ENCODE measurements at places on chromosomes 12 and 14. TPM values are rescaled to one million over a fixed set of nuclear protein-coding genes. Genes with fewer than 3 reads are reported as not detected.

- DNase-seq, result no peak
Observed at GRCh38 chr14:91987192-91987591, 39.7 kb upstream of the FBLN5 start.

The GZMH gene
- total RNA-seq, result not detected

The ANKS1B gene
- total RNA-seq, result 1.2 TPM

- no peak for DNase-seq
Observed at GRCh38 chr14:36320897-36321381, 502 bp upstream of the MBIP start.

DNA sequence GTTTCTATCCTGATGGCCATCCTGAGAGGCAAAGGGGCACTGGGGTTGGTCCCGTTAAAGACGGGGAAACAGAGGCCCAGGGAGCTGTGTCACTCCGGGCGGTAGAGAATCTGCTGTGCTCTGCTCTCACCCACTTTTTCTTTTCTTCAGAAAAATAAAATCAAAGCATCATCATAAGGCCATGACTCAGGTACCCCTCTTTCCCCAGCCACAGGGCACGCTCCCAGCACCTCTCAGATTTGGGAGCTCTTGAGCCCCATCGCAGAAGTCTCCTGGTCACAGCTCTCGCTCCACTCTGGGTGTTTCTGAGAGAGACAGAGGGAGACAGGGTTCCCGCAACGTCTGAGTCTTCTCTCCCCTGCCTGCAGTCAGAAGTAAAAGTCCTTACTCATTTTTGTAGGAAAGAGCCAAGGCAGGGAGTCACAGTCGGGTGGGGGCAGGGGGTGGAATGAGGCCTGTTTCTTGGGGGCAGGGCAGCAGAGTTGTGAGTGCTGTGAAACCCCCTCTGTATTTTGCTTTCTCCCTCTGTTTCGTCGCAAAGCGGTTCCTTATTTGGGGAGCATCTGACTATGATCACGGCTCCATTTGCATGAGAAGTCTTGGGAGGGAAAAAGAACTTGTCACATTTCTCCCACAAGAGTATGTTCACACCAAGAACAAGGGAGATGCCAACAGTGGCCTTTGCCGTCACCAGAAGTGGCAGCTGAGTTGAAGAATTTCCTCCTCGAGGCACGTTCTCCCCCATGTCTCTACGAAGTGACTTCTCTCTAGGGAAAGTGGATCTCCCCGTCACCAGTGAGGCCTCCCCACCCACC is 139.0 kb downstream of the BCL11B start:
- DNase-seq, result no peak

DNA sequence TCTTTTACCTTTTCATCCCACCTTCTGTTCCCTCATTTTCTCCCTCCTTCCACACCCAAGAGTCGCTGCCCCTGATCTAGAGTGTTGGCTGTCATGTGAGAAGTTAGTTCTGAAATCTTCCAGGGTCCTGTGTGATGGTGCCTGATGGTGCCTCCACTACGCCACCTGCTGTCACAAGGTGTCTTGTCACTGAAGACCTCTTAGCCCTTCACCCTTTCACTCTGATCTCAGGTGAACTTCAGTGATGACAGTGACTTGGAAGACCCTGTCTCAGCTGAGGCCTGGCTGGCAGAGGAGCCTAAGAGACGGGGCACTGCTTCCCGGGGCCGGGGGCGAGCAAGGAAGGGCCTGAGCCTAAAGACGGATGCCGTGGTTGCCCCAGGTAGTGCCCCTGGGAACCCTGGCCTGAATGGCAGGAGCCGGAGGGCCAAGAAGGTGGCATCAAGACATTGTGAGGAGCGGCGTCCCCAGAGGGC is 7.6 kb upstream of the PFDN5 start:
- DNase-seq, result peak; percentile 60

The LGMN gene
- total RNA-seq, result 5.2 TPM

GRCh38 chr12:124369055-124369826 is 74.3 kb downstream of the RFLNA start:
- DNase-seq, result no peak

The TMEM233 gene
- total RNA-seq, result not detected

- no peak for DNase-seq
Observed at GRCh38 chr12:97800561-97800960, 338.0 kb downstream of the RMST start.

The LYZ gene
- 66.3 TPM for total RNA-seq

- no peak for DNase-seq
Observed at GRCh38 chr12:116552773-116553373, 6.3 kb upstream of the MAP1LC3B2 start.

GRCh38 chr14:104689881-104690711 is 678 bp downstream of the INF2 start:
- DNase-seq, result no peak

GRCh38 chr12:120472521-120472920 is 3.0 kb upstream of the SRSF9 start:
- DNase-seq, result no peak

DNA sequence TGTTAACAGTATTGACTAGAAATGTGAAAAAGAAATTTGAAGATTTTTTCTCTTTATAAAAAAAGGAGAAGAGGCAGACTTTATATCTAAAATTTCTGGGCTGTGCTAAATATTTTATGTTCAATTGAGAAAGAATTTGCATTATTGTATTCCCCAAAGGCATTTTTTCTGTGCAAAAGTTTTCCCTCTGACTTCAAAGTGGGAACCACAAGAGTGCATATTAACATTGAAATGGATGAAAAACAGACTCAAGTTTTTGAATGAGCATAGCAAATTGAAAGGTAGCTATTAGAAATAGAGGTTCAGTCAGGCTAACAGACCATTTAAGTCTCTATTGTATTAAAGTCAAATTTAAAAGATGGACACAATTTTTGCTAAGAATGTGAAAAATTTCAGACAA is 95.2 kb downstream of the RASSF9 start:
- DNase-seq, result no peak

DNA sequence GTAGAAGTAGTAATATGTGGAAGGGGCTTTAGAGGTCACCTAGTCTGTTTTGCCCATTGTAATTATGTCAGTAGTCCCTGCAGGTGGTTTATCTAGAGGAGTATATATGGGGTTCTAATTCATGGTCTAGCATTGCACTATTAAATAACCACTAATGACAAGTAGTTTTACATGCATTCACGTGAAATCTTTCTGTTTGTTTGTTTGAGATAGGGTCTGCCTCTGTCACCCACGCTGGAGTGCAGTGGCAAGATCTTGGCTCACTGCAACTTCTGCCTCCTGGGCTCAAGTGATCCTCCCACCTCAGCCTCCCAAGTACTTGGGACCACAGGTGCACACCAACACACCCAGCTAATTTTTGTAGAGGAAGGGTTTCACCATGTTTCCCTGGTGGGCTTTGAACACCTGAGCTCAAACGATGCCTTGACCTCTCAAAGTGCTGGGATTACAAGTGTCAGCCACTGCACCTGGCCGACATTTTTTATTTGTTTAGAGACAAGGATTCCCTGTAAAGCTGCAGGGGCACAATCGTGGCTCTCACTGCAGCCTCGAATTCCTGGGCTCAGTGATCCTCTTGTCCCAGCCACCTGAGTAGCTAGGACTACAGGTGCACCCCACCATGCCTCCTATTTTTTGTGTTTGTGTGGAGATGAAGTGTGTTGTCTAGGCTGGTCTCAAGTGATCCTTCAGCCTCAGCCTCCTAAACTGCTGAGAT is 12.0 kb upstream of the PSEN1 start:
- DNase-seq, result no peak

DNA sequence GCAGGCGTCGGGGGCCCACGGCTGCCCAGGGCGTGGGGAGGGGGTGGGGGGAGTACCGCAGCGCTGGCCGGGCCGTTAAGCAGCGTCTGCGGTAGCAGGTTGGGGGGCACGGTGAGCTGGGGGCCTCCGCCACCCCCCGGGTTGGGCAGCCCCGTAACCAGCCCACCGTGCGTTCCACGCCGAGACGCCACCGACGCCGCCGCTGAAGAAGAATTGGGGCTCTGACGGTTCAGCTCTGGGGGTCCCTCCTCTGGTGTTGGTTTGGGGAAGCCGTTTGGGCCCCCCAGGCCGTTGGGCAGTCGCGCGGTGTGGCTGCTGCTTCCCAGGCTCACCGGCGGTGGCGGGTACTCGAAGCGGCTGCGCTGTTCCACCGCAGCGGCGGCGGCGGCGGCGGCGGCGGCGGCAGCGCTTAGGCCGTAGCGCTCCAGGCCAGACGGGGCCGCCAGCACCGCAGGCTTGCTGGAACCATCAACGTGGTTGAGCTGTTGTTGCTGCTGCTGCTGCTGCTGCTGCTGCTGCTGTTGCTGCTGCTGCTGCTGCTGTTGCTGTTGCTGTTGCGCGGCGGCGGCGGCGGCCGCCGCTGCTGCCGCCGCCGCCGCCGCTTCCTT is 1.5 kb downstream of the IRF2BPL start:
- peak; percentile 46 for DNase-seq

GRCh38 chr12:15562263-15562662 is 226.9 kb downstream of the EPS8 start:
- no peak for DNase-seq
